Effector CD4-positive, alpha-beta T cell (primary cell): ENCODE measurements at places on chromosomes 1 and 21.

DNA sequence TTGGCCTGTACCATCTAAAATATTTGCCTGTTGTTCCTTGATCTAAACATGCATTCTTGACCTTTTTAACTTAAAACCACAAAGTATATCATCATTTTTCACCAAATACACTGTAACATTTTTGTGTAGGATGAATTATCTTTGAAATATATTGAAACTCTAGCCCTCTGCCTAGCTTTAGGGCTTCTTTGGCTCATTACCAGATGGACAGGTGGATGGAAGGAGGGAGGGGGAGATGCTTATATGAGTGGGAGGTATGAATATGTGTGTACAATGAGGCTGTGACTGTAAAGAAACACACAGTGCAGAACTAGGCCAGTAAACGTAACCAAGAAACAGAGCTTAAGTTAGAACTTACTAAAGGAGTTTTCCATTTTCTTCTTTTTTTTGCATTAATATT lies 118.5 kb downstream of the ESRRG start:
- DNase-seq = no peak

GRCh38 chr1:181324797-181325616 lies 158.3 kb upstream of the CACNA1E start:
- no peak for DNase-seq

GRCh38 chr1:222250376-222250775 lies 297.5 kb downstream of the HHIPL2 start:
- DNase-seq = no peak

DNA sequence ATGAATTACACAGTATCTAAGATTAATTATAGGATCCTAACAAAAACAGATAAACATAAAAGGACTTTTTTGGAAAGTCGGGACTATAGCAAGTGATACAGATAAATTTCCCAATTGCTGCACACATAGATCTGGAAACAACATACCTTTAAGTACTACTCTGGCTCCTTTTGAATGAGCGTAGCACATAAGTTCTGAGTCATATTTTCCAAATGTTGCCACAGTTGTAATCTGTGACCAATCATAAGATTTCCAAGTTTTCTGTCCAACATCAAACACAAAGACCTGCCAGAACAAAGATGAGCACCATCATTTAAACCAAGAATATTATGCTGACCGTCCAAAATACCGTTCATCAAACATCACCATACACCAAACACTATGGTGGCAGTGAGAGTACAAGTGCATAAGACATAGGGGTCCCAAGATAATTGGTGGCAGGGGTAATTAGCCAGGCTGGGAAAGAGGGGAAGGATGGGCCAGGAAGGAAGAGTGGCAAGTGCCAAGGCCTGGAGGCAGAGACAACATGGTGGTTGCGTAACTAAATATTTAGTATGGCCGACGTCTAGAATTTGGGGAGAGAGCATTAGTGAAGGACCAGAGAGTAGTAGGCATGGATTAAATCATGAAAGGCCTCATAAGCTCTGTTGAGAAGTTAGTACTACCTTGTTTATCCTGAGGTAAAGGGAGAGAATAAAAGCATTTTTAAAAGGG lies 3.6 kb downstream of the CTBS start:
- DNase-seq = no peak

- DNase-seq = no peak
Observed at GRCh38 chr1:77590651-77591050, 91.8 kb downstream of the ZZZ3 start.

DNA sequence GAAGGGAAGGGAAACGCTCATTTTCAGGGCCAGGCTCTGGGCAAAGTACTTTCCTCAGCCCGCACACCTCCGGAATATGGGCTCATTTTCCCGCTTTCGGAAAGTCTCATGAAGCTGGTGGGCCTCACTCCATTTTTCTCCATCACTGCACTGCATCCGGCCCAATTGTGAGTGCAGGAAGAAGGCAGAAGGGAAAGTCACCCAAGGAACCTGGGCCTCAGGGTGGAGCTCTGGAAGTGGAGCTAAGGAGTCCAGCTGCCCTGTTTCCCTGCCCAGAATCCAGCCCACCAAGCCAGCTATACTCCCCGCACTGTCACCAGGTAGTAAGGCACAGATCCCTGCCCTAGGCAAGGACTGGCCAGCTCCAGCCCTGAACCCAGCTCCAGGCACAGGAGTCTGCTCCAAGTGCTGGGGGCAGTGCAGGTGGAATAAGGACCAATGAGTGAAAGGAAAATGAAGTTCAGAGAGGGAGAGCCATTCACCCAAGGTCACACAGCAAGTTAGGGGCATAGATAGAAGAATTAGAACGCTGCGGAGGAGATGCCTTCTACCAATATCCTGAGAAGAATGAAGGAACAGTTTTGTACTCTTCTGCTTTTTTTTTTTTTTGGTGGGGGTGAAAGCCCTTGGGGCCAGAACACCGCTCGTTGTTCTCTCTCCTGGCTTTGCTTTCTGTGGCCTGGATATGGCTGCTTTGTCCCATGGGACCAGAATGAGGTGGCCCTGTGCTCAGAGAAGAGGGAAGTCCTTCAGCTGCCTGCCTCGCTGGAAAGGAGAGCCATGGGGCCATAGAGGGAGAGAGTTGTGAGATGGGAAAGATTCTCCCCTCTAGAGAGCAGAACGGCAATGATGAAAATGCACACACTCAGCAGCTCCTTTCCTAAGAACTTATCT lies 10.0 kb downstream of the LRP8 start:
- DNase-seq = no peak

DNA sequence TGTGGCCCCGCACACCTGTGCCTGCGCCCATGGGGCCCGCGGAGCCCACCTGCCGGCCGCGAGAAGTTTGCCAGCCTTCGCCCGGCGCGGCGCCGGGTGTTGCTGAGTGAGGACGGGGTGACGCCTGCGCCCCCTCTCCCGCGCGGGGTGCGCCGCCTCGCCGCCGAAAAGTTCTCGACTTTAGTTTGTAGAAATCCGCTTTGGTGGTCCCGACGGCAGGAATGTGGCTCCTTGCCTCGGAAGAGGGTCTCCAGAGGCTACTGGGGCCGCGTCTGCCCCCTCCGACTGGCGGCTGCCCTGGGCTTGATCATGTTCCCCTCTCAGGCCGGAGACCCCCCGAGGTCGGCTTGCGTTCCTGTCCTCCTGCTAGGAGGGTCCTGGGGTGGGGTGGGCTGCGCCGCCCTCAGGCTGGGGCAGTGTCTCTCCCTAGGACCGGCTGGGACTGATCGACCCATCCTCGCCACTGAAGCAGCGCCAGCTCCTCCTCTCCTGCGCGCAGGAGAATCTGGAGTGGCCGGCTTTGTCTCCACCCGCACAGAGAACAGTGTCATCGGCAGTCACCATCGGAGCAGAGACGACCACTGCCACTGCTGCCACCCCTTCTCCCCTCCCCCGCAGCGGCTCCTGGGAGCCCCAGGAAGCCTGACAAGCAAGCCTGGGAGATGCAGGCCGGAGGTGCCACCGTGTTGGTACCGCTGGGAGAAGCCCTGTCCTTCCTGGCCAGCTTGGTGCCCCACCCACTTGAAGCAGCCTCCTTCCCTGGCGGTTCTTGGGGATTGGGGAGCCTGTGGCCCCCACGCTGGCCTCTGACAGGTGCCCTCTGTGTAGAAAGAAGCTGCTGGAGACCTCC lies 553 bp upstream of the SLC30A2 start:
- no peak for DNase-seq

DNA sequence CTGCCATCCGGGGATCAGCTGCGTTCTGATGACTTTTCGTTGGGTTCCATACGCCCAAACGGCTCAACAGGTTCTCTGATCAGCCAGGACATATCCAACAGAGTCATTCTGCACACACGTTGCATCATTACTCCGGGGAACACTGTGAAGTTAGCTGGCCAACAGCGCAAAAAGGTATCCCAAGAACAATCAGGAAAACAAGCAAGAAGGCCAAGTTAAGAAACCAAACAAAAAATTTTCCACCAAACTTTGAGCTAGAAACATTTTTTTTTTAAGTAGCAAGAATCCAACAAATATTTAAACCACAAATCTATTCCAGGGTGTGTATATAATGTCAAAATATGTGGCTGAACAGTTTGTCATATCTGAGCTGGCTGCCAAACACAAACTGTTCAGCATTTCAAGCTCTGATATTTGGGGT lies 29.2 kb downstream of the NID1 start:
- DNase-seq = no peak

- no peak for DNase-seq
Observed at GRCh38 chr1:213661302-213661701, 326.5 kb upstream of the PROX1 start.

GRCh38 chr1:71509051-71509595 lies 428.3 kb upstream of the ZRANB2 start:
- no peak for DNase-seq

DNA sequence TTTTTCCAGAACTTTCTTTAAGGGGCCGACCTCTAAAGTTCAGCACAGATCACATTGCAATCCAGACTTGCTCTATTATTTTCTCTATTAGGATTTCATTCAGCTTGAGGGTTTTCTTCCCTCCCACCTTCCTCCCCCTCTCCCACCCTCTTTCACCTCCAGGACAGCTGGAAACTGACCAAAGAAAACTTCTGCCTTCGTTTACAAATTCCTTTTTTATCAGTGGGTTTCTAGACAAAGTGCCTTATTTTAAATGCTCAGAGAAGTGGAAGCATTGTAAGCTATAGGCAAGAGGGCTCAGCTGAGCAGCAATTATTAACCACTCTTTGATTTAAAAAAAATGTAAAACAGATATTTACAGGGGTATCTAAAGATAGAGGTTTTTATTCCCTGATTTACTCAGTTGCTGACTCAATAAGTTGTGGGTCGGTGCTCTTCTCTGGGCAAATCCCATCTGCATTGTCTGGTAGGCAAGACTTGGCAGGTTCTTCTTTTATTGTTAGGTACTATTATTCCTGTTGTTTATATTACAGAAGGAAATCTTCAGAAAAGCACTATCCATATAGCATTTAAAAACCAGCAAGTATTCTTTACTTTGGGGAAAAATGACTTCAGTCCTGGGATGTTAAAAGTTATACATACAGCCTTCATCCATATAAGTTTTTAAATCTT lies 277.0 kb upstream of the C1orf105 start:
- DNase-seq = no peak

DNA sequence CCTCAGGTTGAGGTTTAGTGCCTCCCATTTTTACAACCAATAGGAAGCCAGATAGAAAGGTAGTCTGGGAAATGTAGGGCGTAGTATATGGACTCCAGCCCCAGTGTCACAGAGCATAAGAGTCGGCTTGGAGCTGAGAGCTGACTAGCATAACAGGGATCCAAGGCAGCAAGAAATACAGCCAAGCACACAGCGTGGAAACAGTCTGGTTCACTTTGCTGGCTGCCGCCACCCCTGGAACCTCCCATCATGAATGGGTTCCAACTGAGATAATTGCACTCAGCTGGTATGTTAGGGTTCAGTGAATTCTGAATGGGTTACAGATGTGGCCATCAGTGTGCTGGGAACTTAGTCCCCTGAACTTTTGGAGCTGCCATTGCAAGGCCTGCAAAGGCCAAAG lies 76.7 kb upstream of the GPR88 start:
- no peak for DNase-seq

GRCh38 chr21:44618504-44618903 lies 6.6 kb downstream of the KRTAP10-8 start:
- DNase-seq = no peak

DNA sequence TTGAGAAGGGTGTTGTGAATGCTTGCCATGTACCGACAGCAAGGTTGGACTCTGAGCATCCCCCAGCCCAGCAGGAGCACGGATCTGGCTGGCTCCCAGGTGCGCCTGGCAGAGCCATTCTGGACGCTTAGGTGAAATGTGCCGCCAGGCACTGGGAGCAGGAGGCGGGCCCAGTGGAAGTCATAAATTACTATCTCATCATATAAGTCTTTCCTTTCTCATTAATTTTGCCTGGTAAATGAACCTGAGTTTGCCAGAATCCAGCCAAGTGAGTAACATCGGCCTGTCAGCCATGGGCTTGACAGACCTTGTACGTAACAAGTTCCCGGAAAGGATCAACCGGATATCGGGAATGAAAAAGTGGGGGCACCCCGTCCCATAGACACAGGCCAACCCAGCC lies 179.5 kb upstream of the ARHGEF16 start:
- no peak for DNase-seq

DNA sequence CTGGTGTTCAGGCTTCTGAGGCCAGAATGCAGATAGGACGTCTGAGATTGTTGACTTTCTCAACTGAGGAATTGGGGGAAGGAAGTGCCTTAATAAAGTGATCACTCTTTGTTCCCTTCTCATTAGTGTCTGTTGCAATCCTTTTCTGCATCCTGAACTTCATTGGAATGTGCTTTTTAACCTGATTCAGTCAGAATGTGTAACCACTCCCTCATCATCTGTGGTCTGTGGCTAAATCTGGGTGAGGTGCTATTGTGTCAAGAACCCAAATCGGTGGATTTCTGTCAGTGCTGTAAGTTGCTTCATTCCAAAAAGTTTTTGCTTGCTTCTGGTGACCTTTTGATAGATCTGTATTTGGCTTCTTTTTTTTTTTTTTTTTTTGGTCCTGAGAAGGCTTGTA lies 38.2 kb downstream of the ARID1A start:
- no peak for DNase-seq

DNA sequence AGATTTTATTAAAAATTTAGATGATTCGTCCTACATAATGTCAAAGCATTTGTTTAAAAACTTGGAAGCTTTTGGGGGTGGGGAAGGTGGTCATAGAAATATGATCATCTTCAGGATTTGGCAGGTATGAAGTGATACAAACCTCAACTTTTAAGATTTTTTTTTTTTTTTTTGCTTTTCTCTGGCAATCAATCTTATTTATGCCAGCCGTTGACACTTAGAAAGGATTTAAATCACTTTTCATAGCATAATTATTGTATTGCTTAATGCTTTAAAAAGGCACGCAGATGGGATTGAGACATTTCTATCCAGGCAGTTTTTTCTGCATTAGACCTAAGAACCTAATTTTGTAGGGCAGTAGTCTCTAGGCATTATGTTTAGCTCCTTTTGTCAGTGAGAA lies 19.7 kb downstream of the MRPS6 start:
- no peak for DNase-seq

DNA sequence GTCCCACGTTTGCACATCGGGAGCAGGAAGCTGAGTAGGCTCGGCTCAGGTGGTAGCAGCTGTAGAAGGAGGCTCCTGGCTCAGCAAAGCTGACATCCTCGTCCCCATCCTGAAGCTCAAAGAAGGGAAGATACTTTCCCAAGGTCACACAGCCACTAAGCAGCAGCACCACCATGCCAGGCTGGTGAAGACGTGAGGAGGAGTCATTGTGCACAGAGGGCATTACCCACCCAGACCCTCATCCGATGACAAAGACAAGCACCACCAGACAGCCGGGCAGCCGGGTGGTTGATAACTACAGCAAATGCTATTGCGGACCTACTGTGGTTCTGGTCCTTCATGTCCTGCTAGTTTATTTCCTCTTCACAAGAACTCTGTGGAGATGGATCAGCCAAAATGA lies 186.9 kb downstream of the MATN1 start:
- DNase-seq = no peak

GRCh38 chr1:6651909-6652308 lies 27.2 kb downstream of the THAP3 start:
- DNase-seq = no peak
